ENCODE measurements at places on chromosomes 2 and 18.

- no peak for DNase-seq
Observed at GRCh38 chr2:233096006-233096405, 35.9 kb downstream of the INPP5D start.

- no peak for DNase-seq
Observed at GRCh38 chr2:73000808-73001570, 70.5 kb downstream of the SFXN5 start.

GRCh38 chr18:78776151-78776550 lies 203.5 kb upstream of the SALL3 start:
- no peak for DNase-seq

- no peak for DNase-seq
Observed at GRCh38 chr2:136844546-136844945, 79.2 kb downstream of the THSD7B start.
